ENCODE measurements at places on chromosomes 1 and 21.

GRCh38 chr1:55580845-55581332, 365.7 kb upstream of the USP24 start:
- no peak for DNase-seq

- no peak for DNase-seq
Measured at GRCh38 chr1:100265562-100265930, 470 bp upstream of the RTCA start.

DNA sequence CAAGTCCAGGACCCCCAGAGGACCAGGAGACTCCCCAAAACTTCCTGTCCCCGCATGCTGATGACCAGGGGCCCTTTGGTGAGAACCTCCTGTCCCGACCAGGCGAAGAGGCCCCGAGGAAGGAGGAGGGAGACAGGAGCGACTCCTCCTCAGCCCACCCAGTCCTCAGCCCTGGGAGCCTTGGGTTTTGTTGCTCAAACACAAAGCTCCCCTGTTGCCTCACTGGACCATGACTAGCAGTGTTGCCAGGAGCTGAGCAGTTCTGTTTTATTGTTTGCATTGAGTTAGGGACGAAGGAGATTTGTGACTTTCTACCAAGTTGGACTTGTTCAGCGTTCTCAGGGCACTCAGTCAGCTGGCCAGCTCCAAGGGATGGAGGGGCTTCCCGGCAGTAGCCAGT, 10.0 kb downstream of the UMODL1 start:
- no peak for DNase-seq

DNA sequence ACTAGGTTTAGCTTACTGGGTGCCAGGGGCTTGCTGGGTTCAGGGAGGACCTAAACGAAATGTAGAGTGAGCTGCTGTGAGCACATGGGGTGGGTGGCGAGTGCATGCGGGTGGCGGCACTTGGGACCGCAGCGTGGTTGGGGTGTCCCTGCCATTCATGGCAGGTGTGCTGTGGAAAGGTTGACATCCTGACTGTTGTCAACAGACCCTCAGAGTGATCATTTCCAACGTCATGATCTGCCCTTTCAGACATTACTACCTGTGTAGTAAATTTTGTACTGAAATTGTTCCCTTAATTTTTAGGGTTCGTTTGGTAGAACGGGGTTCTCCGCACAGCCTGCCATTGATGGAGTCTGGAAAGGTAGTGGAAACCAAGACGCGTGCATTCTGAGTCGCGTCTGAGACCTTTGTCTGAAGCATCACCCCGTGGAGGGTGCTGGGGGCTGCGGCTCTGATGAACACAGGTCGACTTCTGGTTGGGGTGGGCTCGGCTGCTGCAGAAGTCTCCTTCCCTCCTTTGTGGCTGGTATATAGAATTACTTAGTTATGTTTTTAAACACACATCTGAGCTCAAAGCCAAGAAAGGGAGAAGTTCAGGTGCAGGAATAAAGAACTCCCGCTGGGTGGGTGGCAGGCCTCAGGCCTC, 43.3 kb downstream of the S100B start:
- no peak for DNase-seq

DNA sequence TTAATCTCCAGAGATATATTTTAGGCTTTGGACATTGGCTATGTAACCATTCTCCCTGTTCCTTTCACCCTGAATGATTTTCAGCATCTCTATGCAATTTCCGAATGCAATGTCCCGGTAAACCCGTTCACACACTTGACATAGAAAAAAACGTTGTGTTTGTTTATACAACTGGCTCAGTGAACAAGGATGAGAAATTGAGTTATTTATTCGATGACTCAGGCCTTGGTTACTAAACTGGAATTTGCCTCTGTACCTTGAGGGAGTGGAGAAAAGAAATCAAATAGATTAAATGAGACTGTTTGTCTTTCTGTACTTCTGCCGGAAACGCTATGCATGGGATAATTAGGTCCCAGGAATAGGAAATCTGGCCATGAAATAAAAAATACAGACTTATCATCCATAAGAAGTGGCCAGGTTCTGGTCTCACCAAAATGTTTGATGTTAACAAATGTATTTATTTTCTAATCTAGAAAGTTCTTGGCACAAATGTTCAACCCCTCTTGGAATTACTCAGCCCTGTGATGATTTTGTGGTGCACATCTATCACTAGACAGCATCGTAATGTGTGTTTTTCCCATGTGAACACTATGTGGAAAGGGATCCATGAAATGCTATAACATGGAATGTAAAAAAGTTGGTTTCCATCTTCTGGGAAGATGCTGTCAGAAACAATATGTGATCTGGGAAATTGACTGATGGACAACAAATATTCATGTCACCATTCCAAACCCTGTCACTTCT, 253.9 kb downstream of the DUSP10 start:
- no peak for DNase-seq

DNA sequence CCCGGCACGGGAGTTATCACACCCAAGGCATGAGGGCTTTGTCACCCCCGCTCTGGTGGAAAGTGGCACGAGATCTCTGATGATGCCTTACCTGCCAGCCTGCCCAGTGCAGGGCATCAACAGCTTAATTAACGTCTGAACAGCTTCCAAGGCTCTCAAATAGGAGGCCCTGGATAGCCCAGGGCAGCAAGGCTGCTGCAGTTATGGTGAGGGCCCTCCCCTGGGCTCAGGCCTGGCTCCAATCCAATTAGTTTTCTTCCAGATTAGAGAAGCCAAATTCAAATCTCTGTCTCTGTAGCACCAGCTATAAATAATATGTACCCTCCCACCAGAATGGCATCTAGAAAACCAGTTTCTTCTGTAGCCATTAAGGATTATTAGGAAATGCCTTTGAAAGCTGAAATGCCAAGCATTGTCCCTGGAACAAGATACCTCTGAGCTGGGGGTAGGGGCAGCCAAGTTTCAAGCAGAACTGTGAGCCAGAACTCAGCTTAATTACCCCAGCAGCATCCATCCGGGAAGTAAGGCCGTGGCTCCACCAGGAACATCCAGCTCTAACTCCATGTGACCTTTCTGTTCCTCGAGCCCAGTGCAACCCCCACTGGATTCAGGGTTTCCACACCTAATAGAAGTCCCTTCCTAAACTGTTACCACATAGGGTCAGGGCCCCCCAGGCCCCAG, 12.5 kb downstream of the QSOX1 start:
- no peak for DNase-seq

DNA sequence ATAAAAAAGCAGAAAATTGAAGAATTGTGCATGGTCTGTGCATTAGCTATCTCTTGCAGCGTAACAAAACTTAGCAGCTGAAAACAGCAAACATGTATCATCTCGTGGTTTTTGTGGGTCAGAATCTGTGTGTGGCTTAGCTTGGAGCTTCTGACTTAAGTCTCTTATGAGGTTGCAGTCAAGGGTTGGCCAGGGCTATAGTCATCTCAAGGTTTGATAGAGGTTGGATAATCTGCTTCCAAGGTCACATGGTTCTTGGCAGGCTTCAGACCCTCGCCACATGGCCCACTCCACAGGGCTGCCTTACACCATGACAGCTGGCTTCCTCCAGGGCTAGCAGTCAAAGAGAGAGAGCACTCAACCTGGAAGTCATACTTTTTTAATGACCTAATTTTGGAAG, 35.9 kb downstream of the CNST start:
- no peak for DNase-seq

- no peak for DNase-seq
Measured at GRCh38 chr1:221824025-221824424, 82.1 kb upstream of the DUSP10 start.

DNA sequence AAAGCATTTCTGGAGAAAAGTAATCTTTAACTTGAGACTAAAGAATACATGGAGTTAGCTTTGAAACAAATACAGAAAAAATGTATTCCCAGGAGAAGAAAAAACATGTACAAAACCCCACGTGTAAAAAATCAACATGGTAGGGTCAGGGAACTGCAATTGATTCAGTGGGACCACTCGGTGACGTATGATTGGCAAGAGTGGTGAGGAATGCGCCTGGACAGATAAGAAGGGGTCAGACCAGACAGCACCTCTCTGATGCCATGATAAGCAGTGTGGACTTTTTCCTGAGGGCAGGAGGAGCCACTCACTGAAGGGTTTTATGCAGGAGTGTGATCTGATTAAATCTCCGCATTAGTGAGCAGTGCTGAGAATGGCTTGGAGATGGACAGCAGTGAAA, 142.5 kb downstream of the DAB1 start:
- no peak for DNase-seq

DNA sequence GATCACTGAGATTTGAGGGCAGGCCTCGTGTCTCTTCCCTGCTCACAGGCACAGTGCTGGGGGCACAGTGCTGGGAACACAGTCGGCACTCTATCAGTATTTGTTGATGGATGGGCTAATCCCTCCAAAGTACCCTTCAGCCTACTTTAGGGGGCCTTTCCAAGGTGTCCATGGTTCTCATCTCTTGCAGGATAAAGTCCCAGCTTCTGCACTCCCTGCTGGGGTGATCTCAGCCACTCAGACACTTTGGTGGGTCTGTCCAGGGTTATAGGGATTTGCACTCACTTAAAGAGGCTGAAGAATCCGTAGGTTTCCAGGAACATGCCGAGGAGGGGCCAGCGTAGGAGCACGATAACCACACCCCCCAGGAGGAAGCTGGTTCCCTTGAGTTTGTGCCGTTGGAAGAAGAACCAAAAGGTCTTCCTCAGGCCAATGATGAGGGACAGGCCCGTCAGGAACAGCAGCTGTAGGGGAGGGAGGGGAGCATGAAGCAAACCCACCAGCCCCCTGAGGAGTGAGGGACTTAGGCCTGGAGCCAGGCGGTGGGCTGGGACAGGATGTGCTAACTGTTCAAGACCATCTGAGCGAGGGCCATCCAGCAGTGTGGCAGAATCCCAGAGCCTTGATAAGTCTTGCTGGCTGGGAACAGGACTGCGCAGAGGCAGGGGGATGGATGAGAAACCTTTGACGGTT, 5.2 kb upstream of the KISS1 start:
- no peak for DNase-seq

GRCh38 chr1:30837653-30838052, 70.9 kb downstream of the SDC3 start:
- no peak for DNase-seq

DNA sequence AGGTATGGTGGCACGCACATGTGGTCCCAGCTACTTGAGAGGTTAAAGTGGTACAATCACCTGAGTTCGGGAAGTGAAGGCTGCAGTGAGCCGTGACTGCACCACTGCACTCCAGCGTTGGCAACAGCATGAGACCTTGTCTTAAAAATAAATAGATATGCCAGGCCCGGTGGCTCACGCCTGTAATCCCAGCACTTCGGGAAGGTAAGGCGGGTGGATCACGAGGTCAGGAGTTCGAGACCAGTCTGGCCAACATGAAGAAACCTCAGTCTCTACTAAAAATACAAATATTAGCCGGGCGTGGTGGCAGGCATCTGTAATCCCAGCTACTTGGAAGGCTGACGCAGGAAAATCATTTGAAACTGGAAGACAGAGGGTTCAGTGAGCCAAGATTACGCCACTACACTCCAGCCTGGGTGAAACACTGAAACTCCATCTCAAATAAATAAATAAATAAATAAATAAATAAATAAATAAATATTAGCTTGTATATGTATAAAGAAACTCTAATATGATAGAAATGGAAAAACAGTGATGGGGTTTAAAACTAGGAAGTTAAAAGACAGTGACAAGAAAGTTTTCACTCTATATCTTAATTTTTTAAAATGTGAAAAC, 18.8 kb downstream of the GATAD2B start:
- no peak for DNase-seq

DNA sequence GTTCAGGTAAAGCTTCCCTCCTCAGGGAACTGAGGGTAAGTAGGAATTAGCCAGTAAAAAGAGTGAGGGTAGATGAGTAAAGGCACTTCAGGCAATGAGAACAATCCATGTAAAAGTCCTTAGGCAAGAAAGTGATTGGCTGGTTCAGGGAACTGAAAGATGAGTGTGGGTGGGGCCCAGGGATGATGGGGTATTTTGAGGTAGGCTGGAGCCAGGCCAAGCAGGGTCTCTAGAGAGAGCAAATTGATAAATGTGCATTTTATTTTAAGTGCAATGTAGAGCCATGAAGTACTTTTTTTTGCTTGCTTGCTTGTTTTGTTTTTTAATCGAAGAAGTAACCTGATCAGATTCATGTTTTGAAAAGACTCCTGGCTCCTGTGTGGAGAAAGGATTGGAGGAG, 26.5 kb downstream of the OSBPL9 start:
- DNase-seq, result no peak

Measured in hypothalamus (tissue), 51 donors.